Hepatocyte (in vitro differentiated cells): ENCODE measurements at places on chromosomes 12 and 14. TPM values are rescaled to one million over a fixed set of nuclear protein-coding genes. Genes with fewer than 3 reads are reported as not detected.

DNA sequence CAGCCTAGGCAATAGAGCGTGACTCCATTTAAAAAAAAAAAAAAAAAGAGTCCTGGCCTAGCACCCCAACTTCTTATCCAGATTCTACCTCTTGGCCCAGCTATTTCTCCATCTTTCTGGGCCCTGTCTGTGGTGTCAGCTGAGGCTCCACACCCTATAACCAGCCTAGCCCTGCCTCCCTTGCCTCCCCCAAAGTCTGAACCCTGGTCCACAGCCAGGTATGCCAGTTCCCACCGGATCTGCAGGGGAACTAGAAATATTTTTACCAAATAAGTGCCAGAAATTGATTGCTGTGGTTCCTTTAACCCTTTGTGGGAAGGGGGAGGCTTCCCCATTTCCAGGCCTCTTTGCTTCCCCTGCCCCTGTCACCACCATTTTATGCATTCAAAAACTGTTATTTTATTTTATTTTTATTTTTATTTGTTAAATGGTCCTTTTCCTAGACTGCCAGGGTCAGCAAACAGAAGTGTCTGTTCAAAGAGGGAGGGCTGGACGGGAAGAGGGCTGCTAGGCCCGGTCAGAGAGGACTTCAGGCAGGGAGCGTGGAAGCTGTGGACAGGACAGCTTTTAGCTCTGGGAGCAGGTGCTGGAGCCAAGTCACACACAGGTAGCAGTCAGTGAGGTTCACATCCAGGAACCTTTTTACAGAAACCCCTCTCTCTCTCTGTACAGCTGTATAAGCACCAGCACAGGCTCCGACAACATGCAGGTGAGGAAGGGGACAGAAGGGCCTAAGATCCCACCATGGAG is 23.2 kb downstream of the TTC9 start:
- DNase-seq: no peak

- DNase-seq: no peak
Observed at GRCh38 chr12:52909796-52910195, 4.9 kb upstream of the KRT8 start.

GRCh38 chr12:1681493-1681807 is 9.4 kb upstream of the ADIPOR2 start:
- no peak for DNase-seq

- peak; percentile 63 for DNase-seq
Observed at GRCh38 chr12:12546314-12546772, 16.3 kb downstream of the DUSP16 start.

SELPLG gene
- 1.5 and 1.8 TPM in 2 replicates for polyA plus RNA-seq

DNA sequence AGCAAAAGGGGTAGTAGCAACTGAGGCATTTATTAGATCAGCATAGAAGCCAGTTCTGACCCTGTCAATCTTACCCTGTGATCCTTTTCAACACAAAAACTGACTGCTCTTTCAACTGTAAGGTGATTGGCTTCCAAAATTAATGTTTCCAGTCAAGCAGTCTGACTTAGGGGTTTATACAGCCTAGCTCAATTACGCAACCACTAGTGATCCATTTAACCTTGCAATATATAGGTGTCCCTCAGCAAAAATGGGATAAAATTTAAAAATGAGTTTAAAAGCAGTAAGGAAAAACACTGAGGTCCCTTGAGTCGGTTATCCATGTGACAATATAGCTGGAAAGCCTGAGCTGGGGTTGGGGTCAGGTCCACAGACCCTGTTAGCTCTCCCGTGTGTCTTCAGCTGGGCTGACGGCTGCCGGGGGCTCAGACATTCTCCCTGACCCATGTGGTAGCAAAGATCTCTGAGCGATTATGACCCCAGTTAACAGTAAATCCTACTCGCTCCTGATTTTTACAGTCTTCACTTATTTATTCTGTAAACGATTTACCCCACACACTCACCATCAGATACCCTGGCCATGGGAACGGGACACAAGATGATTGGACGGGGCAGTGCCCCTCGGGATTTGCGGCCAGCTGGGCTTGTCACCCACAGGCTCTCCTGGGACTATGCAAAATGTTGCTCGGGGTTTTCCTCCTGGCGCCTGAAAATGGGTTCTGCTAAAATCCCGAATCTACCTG is 16.6 kb downstream of the ADGRD1 start:
- DNase-seq: no peak

DNA sequence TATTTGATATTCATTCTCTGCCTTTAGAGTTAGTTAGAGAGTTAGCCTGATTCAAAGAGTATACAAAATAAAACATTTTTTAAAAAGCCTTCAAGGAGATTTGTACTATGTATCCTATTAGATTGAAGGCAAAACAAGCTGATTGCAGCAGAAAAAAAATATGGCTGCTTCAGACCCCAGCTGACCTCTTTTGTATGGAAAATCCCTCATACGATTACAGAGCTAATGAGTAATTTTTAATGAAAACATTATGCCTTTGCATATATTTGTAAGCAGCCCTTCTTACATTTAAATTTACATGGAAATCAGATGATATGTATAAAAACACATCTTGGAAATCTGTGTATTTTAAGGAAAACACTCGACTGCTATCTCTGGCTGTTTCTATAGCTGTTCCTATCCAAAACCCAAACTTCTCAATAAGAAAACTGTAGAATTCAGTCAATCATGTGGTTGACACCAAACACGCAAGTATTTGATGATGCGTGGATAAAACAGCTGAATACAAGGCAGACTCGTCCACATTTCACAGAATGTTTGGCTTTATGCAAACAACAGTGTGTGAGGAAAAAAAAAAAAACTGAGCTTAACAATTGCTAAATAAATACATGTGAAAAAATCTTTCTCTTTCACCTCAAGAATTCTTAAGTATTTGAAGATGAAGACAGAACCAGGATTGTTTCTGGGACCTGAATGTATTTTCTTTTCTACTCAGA is 275.3 kb downstream of the EGLN3 start:
- DNase-seq: no peak

DNA sequence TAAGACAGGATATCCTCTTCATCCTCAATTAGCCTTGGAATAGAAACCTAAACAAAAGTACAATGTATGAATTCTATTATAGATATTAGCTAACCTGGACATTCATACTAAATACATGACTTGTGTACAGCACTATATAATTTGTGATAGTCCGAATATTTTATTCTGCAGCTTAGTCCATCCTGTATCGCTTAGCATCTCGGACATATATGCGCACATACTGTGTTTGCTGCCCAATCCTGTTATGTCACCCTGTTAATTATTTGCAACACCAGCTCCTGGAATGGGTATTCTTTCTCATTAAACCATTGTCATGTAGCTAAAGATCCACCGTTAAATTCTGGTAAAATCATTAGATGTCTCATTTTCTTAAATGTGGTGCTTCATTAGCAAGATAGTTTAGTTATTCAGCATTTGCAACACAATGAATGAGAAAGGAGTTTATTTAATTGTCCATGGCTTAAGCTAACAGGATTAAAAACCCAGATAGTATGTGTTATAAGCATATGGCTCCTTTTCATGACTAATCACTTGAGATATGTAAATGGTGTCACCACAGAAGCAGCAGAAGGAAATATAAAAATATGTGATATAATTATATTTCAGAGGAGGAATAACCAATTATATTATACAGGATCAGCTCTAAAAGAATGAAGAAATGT is 156.0 kb upstream of the ARHGAP5 start:
- DNase-seq: no peak

PDE3A gene
- 11.1 and 12.8 TPM in 2 replicates for polyA plus RNA-seq

WSCD2 gene
- 2.1 and 4.3 TPM in 2 replicates for polyA plus RNA-seq

EML1 gene
- 21.6 and 22.9 TPM in 2 replicates for polyA plus RNA-seq

- peak; percentile 76 for DNase-seq
Observed at GRCh38 chr12:121791671-121792551, 1.6 kb downstream of the RHOF start.

DNA sequence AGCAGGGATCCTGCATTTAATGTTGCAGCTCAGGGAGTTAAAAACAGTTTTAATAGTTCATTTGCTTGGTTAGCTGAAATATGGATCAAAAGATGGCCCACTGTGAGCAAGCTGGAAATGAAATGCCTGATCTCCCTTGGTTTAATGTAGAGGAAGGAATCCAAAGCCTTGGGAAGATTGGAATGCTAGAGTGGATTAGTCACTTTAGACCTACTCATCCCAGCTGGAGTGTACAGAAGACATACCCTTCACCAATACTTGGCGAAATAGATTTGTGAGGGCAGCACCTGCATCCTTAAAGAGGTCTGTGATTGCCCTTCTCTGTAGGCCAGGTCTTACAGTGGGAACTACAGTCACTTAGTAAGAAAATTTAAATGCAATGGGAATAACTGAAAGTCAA is 58.0 kb upstream of the KRAS start:
- no peak for DNase-seq

RNASE3 gene
- polyA plus RNA-seq: 0.50 and 0.52 TPM in 2 replicates
